ENCODE measurements at places on chromosomes 1 and 21.

GRCh38 chr1:75785320-75785982 is 605 bp upstream of the RABGGTB start:
- no peak for DNase-seq

DNA sequence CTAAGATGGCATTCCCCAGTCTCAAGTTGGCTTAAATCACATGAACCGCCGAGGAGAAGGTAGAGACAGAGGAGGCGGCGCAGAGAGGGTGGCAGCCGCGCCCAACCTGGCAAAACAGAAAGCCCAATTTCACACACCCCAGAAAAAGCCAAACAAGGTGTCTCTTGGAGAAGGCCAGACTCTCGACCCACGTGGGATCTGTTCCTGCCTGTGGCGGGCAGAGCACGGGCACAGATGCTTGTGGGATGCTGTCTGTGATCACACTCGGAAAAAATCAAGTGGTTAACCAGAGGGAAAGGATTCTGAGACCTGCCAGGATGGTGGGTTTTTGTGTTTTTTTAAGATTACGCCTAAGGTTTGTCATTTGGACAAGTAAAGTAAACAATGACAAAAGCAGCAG is 80.7 kb downstream of the MRPL37 start:
- no peak for DNase-seq

DNA sequence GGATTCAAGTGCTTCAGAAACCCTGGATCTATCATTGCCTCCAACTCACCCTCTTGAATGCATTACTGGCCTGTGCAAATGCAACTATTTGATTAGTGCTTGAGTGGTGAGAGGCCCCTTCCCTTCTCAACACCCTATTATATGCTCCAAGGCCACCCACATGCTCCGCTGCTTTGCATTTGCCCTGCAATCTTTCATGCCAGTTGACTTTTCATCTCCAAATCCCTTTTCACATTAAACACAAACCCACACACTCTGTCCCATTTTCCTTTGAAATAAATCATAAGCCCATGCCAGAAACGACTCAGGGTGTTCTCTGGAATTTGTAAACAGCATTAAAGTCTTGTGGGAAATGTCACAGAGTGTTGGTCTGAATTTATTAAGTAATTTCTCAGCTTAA is 78.9 kb upstream of the CTTNBP2NL start:
- no peak for DNase-seq

- no peak for DNase-seq
Measured at GRCh38 chr1:20365421-20366055, 74.9 kb downstream of the VWA5B1 start.

DNA sequence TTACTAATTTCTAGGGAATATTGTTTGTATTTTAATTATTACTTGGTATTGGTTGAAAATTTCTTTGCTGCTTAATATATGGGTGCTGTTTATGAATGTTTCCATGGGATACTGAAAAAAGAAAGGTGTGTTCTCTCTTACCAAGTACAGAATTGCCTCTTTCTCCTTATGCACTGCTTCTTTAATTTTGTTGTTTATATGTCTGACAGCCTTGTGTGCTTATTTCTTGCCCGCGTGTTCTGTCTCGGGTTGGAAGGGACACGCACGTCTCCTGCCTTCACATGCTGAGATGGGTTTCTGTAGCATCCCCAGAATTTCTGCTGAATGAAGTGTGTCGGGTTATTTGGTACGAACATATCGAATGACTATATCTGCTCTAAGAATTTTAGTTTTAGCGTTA is 51.1 kb downstream of the AGPAT3 start:
- no peak for DNase-seq

GRCh38 chr1:244448279-244449036 is 3.3 kb downstream of the ADSS2 start:
- no peak for DNase-seq

GRCh38 chr1:70093250-70093975 is 112.0 kb downstream of the LRRC40 start:
- no peak for DNase-seq

DNA sequence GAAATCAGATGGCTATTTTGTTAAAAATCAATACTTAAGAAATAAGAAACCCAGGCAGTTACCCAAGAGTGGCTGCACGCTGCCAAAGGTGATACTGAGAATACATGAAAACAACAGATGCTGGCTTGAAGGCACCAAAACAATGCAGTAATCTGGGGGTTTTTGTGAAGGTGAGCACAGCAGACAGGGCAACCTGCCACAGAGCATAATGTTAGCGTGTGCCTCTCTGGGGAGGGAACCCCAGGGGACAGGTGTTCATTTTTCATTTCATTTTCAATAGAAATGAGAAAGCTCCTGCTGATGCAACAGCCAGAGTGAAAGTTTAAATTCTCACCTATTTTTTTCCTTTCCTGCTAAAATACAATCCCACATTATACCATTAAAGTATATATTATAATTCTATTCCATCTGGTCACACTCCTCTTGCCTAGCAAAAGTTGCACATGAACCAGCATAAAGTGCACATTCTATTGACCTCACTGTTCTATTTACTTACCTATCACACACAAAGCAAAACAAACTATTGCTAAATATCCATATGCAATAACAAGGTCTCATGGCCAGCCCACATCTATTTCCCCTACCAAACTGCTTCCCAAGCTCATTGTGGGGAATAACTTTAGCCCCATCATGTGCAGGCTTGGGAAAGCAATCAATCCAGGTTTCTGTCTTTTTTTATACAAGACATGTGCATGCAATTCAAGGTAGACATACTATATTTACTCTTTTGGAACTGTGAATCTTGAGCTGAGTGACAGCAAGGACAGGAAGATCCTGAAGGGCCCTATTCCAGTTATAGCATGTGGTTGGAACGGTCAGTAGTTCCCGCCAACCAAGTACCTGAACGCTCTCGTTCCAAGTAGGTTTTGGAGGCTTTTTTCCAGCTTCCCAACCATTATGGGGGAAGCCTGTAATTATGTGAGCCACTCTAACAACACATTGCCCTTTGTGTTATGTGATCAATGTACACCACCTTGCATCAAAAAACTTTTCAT is 173.6 kb downstream of the RERE start:
- DNase-seq, result no peak

GRCh38 chr1:234978397-234979295 is 150.0 kb downstream of the TOMM20 start:
- no peak for DNase-seq

- DNase-seq, result peak; percentile 10
Measured at GRCh38 chr1:43706598-43707189, 642 bp upstream of the ST3GAL3 start.

GRCh38 chr1:101316799-101317198 is 80.0 kb downstream of the S1PR1 start:
- DNase-seq, result no peak

GRCh38 chr1:172134087-172134731 is 286.3 kb upstream of the C1orf105 start:
- no peak for DNase-seq

DNA sequence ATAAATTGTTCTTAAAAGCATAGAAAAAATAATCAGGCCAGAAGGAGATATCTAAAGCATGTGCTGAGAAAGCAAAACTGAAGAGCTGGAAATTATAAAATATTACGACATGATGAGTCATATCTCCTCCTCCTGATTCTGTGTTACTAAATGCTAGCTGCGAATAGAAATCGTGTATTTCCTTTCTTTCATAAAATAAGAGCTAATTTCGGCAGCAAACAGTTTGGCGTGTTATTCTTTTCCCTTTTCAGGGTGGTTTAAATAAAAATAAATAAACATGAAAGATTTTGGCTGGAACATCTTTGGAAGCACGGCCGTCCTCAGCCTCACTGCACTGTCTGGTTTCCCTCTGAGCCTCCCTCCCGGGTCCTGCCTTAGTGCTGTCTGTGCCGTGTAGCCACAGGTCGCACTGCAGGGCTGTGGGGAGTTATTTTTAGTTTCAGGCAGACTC is 56.0 kb downstream of the ADARB1 start:
- DNase-seq, result no peak
